ENCODE measurements at places on chromosomes 7 and 10. TPM values are rescaled to one million over a fixed set of nuclear protein-coding genes. Genes with fewer than 3 reads are reported as not detected.

The NUDT5 gene
- 108 TPM for total RNA-seq

The ATOH7 gene
- 0.15 TPM for total RNA-seq

The PAX2 gene
- not detected for total RNA-seq

The FAM180A gene
- total RNA-seq, result not detected

The CYP2C18 gene
- total RNA-seq, result not detected

The TFR2 gene
- 2.0 TPM for total RNA-seq

The EGR2 gene
- total RNA-seq, result 0.14 TPM

The KCNMA1 gene
- 0.94 TPM for total RNA-seq

The PNLIPRP1 gene
- total RNA-seq, result not detected

The ETV1 gene
- total RNA-seq, result 45.6 TPM

The TMEM178B gene
- total RNA-seq, result 1.1 TPM

The TDRD1 gene
- total RNA-seq, result 0.14 TPM

The SLC29A3 gene
- total RNA-seq, result 6.9 TPM

DNA sequence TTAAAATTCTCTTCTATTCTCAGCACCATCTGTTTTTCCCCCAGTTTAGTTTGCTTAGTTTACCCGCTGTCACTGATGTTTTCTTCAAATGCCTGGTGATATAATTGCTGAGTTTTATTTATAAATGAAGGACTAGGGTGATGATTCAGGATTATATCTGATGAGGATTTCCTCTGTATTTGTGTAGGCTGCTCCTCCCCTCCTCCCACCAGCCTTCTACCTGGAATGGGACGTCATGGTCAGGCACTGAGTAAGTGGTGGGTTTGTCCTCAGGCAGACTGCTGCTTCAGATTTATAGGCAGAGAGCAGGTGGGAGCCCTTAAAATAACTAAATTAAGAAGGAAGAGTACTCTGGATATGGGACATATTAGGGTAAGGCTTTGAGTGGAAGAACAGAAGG, 35.8 kb downstream of the PALS2 start:
- DNase-seq, result no peak

DNA sequence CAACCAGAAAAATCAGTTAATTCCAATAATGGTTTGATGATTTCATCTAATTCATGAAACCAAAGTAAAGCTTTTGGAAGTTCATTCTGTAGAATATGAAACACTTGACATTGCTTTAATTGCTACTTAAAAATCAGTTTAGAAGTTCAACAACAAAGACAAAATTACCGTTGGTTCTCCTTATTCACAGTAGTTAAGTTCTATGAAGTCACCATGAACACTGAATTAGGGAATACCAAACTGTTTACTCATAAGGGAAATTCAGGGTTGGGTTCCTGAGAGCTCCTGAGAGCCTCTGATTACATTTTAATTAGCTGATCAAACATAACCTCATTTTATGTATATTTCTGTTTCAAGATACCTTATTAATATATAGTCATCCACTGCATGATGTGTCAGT, 46.2 kb downstream of the ZNF438 start:
- no peak for DNase-seq

- no peak for DNase-seq
These were observed 35.3 kb downstream of the MET start for GRCh38 chr7:116707289-116707688.

DNA sequence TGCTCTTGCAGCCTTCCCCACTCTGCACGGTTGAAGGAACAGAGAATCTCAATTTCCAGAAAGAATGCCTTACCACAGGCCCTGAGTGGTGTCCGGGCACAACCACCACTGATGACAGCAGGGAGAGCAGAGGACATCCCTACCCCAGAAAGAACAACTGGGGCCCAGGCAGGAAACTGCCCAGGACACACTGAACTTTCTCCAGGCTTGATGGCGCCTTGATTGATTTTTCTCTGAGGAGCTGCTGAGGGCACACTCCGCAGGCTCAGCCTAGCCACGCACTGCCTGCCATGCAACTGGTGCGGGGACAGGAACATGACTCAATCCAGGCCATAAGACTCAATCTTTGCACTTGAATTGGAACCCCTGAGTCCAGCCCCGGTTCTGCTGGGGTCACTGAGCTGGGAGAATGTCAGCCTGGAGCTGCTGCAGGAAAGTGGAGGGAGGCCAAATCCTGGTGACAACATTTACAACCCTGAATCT, 5.9 kb downstream of the AKR1B1 start:
- DNase-seq, result no peak

- DNase-seq, result no peak
These were observed 24.5 kb downstream of the RNF32 start for GRCh38 chr7:156665101-156665500.

- no peak for DNase-seq
These were observed 13.7 kb upstream of the CUL2 start for GRCh38 chr10:35103882-35104281.

GRCh38 chr10:132697578-132698200, 88.3 kb downstream of the NKX6-2 start:
- DNase-seq, result no peak

DNA sequence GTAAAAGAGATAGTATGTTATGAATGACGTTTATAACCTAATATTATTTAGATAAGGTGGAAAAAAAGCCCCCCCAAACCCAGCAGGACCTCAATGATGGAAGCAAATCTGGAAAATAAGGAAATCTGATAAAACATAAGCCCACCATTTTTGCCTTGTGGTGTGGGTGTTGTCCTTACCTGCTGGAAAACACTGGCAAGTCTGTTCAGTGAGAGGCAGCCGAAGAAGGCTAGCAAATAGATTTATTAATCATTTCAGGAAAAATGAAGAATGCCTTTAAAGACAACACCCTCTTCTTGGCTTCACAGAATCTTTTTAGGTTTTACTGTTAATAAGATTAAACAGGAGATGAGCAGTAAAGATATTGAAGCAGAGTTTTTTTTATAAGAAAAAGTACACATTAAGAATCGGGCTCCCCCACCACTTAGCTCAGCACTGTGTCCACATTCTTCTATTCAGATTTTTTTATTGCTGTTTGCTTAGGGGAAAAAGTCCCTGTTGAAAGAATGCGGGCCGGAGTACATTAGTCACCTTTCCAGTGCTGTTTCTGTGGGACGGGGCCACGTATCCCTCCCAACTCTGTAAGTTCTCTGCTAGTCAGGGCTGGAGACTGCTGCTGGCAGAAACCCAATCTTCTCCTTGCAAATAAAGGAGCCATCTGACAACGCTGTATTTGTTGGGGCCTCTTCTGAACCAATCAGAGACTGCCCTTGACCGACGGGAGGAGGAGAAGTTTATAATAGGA, 104.1 kb downstream of the EVX1 start:
- peak; percentile 13 for DNase-seq

DNA sequence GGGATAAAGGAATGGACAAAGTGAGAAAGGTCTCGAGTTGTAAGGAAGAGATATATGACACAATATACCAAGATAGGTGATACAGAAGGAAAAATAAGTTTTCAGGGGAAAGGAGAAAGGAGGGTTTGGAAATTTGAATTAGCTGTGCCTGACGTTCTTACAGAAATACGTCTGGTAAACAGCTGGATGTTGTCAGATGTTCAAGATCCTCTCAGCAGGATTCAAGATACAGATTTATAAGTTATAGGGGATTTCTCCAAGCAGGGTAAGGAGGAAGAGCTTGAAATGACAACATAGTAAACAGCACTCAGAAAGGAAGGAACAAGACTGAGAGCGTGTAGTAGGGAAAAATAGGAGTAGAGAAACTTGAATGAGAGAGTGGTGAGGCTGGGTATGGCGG, 1184.1 kb downstream of the TYW1 start:
- DNase-seq, result no peak

GRCh38 chr7:102942868-102943267, 30.1 kb downstream of the LRRC17 start:
- DNase-seq, result no peak

DNA sequence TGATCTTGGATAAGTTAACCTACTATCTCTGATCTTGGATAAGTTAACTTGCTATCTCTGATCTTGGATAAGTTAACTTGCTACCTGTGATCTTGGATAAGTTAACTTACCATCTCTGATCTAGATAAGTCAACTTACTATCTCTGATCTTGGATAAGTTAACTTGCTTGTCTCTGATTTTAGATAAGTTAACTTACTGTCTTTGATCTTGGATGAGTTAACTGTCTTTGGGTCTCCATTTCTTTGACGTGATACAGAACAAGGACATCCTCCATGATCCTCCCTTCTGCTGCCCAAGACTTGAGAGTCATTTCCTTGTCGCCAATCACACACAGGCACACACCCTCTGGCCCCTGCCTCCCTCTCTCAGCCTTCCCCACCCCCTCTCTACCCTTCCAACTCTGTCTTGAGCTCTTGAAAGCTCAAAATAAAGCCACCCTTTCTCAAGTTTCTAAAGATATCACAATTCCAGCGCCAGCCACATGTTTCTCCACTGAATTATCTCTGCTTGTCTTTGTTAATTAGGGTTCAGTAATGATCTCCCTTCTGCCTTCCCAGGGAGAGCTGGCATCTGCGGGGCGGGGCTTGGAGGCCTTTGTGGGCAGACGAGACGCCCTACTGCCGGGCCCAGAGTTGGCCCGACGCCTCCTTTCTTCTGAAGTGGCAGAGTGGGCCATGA, 85.1 kb upstream of the GTF2I start:
- DNase-seq, result peak; percentile 33

GRCh38 chr10:17888189-17888588, 63.5 kb upstream of the SLC39A12 start:
- DNase-seq, result no peak

GRCh38 chr10:60367024-60367423, 22.7 kb downstream of the ANK3 start:
- no peak for DNase-seq

DNA sequence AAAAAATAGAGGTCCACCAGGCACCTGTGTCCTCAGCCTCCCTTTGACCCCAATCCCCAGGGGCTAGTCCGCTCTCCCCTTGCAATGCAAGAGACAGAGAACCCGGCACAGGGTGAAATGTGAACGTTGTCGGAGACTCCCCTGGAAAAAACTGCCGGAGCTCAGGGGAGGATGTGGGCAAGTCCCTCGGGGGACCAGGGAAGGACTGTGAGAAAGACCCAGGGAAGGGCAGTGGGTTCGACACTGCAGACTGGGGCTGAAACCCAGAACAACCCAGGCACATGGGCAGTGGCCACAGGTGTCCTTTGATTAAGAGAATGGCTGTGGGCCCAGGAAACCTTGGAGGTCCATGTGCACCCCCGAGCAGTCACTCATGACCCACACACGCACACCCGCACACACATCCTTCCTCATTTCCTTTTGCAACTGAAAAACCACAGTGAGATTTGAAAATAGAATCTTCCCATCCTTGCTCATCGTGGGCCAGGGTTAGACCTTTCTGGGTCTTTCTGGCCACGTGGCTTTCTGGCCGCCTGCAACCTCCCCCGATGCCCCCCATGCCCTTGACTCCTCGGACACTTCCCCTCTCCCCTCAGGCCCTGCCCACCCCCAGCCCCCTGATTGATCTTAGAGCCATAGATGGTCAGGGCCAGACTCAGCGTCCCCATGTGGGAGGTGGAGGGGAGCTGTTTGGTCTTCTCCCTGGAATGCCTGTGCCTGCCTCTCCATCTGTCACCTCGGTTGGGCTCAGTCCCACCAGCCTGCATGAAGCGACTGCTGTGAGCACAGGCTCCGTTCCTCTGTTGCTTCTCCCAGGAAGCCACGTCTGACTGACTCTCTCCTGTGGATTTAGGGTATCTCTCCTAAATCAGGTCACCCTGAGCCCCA, 7.9 kb downstream of the LAT2 start:
- DNase-seq, result no peak

GRCh38 chr7:3655635-3656034, 354.6 kb downstream of the SDK1 start:
- no peak for DNase-seq

- DNase-seq, result no peak
These were observed 3.7 kb upstream of the HOXA7 start for GRCh38 chr7:27160145-27160545.

- no peak for DNase-seq
These were observed 54.9 kb downstream of the AKAP9 start for GRCh38 chr7:91995391-91996105.

DNA sequence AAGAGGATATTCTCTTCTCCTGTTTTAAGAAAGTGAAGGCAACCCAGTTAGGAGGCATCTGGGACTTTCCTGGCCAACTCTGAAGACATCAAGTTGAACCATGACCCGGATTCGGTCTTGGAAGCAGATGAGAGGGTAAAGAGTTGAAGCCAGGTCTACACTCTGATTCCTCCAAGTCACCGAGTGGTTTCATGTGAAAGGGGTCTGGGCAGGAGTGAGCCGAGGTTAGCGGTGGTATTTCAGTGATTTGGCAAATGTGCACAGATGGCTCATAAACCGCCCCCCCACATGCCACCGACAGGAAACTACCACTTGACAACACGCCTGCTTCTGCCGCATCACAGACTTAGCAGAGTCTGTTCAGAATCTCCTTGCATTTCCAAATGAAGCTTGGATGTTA, 11.4 kb upstream of the REPIN1 start:
- peak; percentile 26 for DNase-seq

DNA sequence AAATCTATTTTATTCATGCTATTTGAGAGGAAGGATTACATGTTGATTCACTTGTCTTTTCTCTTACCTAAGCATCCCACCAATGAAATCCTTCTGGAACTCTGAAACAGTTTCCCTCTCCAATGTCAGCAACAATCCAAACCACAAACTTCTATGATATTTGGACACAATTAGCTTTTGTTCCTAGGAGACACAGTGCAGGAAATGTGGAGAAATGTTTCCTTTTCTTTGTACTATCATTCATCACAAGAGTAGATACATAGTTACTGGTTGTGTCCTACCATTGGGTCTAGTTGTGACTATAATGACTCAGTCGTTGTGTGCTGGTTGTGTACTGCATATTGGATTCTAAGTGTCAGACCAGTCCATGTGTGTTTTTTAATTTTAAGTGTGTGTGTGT, 156.8 kb upstream of the MAGI2 start:
- no peak for DNase-seq

DNA sequence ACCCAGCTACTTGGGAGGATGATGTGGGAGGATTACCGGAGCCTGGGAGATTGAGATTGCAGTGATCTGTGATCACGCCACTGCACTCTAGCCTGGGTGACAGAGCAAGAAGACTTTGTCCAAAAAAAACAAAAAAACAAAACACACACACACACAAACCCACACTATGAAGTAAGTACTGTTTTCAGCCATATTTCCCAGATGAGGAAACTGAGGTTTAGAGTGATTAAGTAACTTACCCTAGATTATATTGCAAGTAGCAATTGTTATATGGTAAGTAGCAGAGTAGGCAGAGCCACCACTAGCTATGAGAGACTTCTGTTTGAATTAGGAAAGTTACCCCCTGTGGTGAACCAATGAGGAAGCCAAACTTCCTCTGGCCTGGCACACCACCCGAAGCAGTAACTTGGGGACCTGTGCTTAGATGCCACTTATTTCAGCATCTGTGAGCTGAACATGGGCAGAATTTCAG, 61.9 kb downstream of the MCU start:
- DNase-seq, result no peak

DNA sequence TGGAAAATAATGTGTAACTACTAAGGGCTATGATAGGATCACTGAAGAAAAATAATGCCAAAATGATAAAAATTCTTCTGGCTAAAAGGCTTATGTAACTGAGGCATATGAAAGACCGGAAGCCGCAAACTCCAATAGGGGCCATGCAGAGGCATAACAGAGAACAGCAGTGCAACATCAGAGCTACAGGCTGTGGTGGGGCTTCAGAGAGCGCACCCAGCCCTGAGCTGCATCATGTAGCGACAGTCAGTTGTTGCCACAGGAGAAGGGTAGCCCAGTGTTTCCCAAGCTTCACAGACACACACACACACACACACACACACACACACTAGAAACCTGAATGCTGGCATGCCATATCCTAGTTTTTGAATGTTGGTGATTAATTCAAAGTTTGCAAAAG, 9.3 kb downstream of the LLCFC1 start:
- DNase-seq, result no peak

GRCh38 chr7:44306606-44307005, 18.8 kb downstream of the CAMK2B start:
- DNase-seq, result peak; percentile 13
